ENCODE measurements at places on chromosomes 3 and 15.

DNA sequence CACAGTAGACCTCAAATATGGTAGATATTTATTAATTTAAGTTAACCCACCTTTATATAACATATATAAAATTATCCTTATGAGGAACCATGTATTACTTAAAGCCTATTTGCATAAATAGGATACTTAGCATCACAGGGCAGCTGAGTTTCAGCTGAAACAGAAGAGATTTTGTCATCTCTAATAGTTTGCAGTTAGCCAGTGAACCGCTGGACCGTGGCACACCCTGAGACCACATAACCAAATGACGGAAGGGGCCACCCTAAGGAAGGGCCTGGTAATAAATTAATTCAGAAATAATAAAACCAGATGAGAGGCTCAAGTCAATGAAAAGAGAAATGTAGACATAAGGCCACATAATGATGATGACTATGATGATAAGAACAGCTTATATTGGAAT, 107.7 kb downstream of the MYO5A start:
- no peak for DNase-seq

DNA sequence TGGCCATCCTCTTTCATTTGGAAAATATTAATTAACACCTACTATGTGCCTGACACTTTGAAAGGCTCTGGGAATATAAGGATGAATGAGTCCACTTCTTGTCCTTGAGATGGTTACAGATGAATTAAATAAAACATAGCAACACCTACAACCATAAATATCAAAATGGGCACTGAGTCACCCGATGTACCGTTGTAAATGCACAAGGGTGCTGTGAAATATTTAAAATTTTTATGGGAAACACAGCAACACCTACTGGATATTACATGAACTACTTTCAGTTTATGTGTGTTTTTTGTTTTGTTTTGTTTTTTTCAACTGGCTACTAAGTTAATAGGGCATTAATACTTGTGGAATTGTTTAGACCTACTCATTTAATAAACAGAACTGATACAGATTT, 239.0 kb upstream of the NAALADL2 start:
- no peak for DNase-seq

DNA sequence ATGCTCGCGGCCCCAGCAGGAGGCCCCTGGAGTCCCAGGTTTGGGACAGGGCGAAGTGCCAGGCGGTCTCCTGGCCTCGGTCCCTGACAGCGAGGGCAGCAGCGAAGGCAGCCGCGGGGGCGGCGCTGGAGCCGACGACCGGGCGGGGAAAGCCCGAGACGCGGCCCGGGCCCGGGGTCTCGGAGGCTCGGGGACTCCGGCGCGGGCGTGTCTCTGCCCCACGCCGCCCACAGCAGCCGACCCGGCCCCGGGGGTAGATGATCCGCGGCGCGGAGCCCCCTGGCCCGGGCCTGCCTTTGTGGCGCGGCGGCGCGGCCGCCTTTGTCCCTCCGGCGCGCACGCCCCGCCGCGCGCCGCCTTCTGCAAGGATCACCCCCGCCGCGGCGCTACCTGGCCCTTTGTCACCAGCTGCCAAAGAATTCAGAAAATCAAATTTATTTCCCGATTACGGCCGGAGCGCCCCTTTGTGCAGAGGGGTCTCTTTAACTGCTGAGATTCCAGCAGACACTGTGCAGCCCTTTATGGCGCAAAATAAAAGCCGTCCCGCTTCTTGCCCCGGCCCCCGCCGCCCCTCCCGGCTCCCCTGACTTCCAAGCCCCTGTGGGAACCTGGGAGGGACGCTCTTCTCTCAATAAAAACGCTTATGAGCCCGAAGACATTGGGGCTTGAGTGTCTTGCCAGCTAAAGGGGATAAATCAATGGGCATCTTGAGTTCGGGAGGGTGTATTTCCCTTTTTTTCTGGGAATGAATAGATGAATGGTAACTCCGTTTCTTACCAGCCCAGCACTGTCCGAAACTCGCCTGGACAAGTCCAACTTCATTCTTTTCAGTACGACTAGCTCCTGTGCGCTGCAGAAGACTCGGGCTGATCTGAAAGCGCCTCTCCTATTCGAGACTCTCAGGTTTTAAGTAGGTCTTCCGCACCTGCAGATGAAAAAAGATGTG, 68.4 kb downstream of the HES1 start:
- DNase-seq: peak; percentile 65

DNA sequence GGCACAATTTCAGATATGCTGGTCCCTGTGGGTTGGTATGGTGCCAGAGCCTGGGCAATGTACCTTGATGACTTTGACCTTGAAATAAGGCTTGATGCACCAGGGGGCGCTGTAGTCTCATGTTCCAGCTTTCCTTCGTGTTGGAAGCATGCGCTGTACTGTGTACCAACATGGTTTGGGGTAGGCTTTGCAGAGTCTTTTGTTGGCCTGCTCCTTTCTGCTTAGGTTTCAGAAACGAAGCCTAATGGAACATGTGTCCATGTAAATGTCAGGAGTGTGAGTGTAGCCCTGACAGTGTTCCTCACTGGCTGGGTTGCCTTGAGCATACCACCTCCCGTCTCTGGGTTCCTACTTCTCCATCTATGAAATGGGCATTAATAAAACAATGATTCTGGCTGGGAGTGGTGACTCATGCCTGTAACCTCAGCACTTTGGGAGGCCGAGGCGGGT, 3.6 kb upstream of the CCR4 start:
- DNase-seq: peak; percentile 65

DNA sequence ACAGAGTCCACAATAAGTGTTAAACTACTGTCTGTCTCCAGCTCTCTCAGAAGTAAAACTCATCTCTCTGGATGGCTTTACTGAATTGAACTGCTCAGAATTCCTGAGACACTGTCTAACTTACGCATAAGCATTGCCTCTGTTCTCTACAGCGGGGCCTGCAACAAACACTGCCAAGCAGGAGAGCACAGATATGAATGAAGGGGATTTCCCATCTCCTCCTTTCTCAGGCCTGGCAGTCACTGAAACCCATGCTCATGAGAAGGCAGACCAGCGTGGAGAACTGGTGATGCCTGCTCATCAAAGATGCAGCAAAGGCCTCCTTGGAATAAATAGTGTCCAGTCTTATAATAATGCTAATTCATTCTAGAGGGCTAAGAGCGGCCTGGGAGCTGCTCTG, 10.3 kb downstream of the RASGRP1 start:
- DNase-seq: no peak

GRCh38 chr3:183369117-183369516, 59.3 kb downstream of the MCF2L2 start:
- no peak for DNase-seq

DNA sequence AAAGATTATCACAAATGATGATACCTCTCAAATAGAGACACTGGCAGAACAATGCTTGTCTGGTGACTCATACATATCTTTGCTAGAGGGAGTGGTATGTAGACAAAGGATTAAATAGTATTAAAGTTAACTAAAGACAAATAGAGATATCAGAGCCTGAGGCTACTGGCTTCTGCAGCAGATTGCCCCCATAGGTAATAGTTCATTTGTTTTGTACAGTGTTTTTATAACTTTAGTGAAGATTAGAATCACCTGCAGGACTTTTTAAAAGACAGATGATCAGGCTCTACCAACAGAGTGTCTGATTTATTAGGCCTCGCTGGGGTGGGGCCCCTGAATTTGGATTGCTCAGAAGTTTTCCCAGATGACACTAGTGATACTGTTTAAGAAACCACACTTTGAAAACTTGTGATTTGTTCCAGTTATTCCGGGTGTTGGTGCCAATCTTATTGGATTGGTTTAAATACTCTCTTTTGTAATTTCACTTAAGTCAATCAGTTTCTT, 96.4 kb downstream of the NAALADL2 start:
- DNase-seq: no peak

DNA sequence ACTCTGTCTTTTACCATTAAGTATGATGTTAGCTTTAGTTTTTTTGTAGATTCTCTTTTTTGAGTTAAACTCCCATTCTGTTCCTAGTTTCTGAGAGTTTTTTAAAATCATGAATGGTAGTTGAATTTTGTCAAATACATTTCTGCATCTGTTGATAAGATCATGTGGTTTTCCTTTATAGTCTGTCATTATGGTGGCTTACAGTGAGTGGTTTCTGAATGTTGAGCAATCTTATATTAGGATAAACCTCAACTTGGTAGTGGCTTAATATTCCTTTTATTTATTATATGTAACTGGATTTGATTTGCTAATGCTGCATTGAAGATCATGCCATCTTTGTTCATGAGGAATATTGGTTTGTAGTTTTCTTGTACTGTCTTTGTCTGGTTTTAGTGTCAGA, 34.8 kb downstream of the NEO1 start:
- DNase-seq: no peak

DNA sequence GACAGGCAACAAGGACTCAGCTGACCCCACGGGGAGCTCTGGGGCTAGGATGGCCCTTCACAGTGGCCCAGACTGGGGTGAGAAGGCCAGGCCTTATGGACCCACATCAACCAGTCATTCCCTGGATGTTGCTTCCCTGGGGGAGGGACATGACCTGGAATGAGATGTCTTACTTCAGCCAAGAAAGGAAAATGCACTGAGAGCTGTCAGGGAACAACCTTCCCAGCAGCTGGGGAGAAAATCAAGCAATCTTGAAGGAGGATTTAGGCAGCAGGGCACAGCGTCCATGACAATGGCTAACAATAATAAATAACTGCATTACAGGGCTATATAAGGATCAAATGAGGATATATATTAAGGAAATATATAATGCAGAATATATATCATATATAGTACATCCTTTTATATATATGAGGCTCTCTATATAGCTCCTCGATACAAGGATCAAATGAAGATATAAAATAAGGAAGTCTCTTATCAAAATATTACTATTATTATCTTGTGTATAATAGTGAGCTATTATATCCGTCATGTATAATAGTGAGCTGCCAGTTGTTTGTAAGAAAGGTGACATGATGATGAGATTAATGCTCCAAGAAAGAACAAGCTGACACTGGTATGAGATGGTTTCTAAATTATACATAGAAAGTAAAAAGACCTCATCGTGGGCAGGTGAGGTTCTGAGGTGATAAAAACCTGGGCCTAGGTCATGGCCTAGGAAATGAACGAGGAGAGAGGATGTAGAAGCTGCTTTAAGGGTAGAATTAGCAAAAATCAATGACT, 117.8 kb upstream of the LIPC start:
- no peak for DNase-seq

GRCh38 chr3:133277813-133278212, 122.0 kb upstream of the BFSP2 start:
- no peak for DNase-seq

DNA sequence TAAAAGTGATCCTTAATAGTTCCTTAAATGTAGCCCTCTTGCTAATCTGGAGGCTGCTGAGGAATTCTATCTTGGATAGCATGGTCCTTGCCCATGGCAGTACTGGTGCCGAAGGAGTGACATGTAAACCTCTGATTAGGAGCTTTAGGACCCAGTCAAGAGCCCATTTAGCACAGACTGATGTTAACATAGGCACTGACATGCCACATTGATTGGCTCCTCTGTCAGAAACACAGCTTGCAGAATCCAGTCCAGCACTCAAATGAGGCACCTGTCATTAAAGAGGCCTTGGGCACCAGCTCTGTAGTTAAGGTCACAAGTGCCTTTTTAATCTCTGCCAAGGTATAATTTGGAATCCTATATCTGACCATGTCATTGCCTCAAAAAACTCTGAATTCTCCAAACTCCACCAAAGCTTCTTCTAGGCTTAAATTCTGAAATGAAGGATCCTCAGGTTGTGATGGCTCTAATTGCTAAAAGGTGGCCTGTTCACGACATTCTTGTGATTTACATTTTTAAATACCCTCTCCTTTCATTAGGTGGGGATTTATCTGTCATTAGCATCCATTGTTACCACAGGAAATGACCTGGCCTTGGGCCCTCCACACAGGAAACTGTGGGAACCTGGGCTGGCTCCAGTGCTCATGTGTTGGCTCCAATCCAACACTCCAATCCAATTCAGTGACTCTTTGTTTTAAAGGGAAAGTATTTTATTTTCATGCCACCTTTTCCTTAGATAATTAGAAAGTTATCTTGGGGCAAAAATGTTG, 57.3 kb upstream of the RNF7 start:
- DNase-seq: no peak

- no peak for DNase-seq
These were observed 100.1 kb downstream of the ABI3BP start for GRCh38 chr3:100893108-100893507.

DNA sequence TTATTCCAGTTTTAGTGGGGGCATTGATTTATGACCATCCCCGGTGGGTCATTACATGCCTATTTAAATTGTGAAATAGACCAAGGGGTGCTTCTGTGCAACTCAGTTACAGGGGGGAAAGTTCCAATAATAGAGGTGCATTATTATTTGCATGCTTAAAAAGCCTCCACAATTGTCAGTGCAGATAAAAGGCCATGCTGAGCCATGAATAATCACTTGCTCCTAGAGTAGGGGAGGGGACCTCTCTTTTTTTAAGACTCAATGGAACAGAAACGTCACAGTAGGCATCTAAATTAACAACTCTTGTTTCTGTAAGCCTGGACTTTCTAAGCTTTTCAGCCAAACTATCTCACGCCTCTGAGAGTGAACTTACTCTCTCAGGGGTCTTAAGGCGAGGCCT, 66.5 kb upstream of the CMTM7 start:
- DNase-seq: no peak

DNA sequence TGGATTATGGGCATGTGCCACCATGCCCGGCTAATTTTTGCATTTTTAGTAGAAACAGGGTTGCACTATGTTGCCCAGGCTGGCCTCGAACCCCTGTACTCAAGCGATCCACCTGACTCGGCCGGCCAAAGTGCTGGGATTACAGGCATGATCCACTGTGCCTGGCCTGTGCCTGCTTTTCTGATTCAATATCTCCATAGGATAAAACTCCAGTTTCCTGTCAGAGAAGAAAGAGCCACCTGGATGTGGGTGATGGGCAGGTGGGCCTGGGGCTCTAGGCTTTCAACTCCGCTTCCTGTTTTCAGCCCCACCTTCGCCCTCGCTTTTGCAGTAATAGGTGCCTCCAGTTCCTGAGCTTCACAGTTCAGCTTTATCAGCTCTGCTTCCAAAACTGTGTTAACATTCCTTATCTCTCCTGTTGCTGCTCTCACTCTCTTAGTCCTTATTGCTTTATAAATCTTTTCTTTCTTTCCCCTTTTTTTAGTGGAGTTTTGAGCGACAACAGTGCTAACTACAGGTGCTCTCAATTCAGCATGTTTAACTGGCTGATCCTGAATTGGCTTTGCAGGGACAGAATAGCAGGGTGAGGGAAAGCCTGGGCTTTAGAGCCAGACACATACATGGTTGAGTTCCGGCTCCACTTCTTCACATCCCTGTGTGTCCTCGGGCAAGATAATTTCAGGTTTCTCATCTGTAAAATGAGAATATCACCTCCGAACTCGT, 21.1 kb upstream of the PDE8A start:
- DNase-seq: no peak

DNA sequence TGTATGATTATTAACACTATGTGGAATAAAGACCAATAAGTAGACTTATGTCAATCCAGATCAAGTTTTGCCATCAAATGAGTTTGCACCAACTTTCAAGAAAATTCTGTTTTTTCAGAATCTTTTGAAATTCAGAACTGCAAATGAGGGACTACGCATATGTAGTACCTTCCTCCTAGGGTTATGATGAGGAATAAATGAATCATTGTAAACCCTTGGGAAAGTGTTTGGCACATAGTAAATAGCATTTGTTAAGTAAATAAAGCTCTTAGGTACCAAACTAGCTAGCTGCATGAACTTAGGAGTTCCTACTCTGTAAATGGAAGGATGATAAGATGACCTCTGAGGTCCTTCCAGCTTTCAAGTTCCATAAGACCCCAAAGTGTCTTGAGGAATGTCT, 242.6 kb upstream of the SETMAR start:
- no peak for DNase-seq

GRCh38 chr3:193963808-193964516, 172.0 kb upstream of the HES1 start:
- DNase-seq: no peak
